Activated CD4-positive, alpha-beta T cell treated with anti-CD3 and anti-CD28 coated beads for 24 hours (primary cell): ENCODE measurements at places on chromosomes 1 and 21.

GRCh38 chr1:230270559-230271281 is 155.4 kb downstream of the PGBD5 start:
- DNase-seq, result no peak

GRCh38 chr1:230797942-230798365 is 50.8 kb downstream of the CAPN9 start:
- DNase-seq, result no peak

DNA sequence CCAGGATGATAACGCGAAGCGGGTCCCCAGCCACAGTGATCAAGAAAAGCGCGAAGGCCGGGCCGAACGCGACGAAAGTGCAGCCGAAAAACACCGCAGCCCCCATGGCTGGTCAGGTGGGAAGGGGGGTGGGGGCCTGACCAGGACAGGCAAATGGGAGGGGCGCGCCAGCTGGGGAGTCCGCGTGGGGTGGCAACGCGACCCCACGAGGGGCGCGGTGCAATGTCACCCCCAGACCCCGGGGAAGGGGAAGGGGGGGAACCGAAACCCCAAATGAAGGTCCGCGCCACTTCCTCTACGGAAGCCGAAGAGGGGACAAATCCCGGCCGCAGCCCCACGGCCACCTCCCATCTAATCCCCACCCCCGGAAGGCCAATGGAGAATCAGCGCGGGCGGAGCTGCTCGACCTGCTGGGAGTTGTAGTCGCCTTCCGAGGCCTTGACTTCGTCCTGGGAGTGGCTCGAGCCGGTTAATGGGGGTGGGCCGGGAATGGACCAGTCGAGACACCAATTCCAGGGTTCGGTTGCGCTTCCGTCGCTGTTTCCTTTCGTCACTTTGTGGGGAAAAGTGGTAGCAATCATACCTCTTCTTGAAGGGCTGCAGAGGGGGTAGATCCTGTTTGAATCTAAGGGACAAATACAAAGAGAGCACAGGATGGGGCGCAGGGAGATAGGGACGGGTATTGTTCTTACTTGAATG is at the start of gene APH1A:
TSS of gene APH1A (minus strand) at position 312 of the 699 bp plus-strand sequence. CDS start at position 106, 206 bp downstream.
- DNase-seq, result peak; percentile 91

DNA sequence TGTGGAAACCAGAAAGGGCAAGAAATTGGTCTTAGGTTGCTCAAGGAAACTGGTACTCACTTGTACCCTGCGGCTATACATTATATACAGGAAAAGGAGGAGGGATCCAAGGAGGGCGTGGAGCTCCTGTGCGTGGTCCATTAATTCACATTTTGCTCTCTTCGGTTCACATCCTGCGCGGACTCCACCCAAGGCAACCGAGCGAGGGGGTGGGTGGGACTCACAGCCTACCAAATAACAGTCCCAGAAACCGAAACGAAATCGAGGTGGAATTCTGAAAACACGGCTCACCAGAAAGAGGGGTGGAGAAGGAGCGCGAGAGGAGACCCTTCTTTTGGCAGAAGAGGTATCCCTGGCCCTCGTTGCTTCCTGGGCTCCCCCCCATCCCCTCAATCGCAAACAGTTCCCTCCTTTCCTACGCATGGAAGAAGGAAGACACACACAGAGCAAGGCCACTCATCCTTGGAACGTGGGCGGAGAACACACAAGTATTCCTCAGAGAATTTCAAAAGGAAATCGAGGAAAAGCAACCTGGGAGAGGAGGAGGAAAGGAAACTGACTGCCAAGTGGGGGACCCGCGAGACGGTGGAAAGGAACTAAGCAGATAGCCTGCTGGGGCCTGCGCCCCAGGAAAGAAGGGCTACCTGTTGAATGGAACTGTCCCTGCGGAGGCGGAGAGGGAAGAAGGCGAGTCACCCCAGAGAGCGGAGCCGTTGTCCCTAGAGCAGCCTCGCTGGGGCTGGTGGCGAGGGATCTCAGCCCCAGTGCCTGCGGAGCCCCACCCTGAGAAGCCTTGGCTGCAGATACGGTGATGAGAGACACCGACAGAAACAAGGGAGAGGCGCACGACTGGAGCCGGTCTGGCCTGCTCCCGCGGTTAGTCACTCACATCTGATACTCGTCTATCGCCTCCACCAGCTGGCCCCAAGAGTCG is 705 bp downstream of the AIDA start:
- peak; percentile 29 for DNase-seq

DNA sequence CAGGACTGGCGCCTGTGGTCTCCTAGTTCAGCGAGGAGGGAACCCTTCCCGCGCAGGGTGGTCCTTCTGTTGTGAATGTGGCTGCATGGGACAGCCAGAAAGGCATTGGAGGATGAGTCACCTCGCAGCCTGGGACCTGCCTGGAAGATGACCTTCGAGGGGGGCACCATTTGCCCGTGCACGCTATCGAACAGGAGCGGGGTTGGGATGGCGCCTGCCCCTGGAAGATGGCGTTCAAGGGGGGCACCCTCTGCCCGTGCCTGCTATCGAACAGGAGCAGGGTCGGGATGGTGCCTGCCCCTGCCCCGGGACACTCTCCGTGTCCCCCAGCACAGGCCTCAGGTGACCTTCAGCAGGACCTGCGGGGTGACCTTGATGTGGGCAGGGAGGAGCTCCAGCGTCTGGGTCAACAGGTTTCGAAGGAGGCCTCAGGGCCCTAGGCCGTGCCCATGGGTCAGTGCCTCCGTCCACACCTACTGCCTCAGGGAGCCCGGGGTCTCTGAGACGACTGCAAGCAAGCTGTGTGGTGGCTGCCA is 1.7 kb upstream of the ACTRT2 start:
- no peak for DNase-seq

DNA sequence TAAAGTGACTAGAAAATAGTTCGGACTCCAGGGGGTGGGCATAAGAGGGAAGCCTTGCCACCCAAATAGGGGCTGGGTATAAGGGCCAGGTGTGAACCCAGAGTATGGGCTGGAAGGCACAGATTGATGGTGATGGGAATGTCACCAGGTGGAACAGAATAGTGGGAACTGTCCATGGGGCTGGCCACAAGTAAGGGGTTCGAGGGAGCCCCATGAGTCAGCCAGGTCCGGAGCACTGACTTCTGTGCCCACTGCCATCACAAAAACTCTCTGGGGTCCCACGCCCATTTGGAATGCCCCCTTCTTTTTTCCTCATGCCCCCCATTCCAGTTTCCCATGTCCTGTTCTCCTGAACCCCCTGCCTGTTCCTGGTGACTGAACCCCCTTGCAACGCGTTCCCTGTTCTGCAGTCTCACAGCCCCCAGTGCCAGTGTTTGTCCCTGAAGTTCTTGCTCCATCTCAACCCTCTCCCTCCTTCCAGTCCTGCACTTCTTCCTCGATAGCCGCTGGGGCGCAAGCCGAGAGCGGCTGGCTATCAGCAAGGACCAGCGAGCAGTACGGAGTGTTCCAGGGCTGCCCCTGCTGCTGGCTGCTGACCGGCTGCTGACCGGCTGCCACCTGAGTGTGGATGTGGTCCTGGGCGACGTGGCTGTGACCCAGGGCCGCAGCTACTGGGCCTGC is 7.9 kb downstream of the TRIM46 start:
- DNase-seq, result no peak

DNA sequence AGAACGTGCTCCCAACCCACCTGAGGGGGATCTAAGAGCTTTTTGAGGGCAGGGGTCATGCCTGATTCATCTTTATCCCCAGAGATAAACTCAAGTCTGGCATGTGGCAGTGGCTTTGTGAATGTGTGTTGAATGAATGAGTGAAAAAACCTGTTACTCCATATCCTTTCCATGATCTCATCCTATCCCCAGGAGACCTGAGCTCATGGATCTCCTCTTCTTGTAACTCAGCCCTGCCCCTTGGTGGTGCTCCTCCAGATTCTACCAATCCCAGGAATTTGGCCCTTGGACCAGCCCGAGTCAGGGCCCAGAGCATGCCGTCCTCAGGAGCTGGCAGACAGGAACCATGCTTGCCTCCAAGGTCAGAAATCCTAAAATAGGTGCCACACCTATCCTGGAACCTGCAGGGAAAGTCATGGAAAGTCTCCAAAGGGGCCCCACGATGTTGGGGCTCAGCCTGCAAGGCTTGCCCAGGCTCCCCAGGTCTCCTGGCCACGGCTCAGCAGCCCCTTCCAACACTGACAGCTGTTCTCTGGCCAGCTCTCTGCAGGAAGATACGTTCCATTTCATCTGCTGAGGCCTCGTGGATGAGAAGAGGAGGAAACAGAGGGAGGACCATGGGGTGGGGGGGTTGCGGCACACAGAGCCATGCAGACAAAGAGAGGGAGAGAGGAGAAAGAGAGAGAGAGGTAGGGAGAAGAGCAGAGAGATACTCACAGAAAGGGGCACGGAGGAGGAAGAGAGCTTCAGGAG is 214.6 kb downstream of the TRABD2B start:
- no peak for DNase-seq

GRCh38 chr1:229563241-229563640 is 4.7 kb upstream of the ABCB10 start:
- no peak for DNase-seq

DNA sequence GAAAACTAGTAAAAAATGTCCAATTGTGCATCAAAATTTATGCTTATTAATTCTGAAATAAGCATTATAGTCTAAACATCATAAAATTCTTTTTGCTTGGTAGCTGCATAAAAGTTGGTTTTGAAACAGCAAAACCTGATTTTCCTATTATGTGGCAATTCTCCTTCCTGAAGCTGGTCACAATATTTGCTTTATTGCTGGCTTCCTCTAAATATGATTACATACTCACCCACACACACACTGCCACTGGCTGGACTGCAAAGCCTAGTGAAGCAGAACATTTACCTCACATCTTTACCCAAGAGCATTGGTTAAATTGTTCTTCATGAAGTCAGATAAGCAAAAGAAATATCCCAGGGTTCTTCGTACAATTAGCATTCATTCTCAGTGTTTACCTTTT is 103.0 kb downstream of the NR5A2 start:
- DNase-seq, result no peak

DNA sequence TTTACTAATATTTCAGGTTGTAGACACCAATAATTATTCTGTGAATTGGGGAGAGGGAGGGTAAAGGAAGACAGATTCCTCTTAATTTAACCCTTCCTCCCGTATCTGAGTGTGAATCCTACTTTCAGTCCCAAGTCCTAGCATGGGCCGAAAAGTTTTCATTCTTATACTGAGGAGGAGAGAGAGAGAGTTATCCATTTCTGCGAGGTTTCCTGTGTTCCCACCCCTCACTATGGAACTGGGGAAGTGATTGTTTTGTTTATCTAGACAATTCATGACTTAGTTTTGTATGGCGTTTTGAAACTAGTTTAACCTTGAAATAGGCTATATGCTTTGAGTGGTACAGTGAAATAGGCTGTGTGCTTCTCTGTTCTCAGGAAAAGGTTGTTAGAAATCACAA is 134.0 kb upstream of the DPYD start:
- DNase-seq, result no peak

GRCh38 chr1:56489695-56490094 is 89.7 kb downstream of the PLPP3 start:
- DNase-seq, result no peak

DNA sequence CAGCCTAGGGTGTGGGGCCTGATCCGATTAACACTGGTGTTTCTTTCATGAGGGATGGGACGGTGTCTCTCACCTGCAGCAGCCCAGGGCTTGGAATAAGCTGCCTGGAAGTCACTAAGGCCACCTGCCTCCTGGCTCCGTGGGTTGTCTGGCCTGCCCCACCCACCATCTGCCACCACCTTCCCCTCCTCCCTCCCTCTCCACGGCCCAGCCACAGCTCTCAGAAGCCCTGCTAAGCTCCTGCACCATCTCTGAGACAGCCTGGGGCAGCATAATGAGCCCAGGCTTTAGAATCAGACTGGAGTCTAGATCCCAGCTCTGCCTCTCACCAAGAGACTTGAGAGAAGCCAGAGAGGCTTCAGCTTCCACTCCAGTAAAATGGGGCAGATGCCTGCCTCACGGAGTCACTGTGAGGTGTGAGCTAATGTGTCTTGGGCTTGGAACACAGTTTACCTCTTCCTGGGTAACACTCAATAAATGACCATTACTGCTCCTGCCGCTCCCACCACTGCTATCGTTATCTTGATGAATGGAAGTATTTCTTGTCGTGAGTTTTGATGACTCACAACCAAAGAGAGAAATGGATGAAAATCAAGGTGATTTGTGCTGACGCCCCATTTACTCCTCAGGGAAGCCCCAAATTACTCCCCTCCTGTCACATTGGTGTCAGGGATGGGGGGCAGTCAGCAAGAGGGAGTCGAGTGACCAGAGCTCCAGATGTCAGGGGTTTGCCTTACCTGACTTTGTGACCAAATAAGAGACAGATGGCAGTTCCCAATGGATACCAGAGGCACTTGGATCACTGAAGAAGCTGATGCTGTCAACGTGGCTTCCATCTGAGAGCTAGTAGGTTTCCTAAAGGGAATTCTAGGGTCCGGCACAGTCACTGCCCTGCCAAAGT is 23.5 kb upstream of the C1QA start:
- no peak for DNase-seq

DNA sequence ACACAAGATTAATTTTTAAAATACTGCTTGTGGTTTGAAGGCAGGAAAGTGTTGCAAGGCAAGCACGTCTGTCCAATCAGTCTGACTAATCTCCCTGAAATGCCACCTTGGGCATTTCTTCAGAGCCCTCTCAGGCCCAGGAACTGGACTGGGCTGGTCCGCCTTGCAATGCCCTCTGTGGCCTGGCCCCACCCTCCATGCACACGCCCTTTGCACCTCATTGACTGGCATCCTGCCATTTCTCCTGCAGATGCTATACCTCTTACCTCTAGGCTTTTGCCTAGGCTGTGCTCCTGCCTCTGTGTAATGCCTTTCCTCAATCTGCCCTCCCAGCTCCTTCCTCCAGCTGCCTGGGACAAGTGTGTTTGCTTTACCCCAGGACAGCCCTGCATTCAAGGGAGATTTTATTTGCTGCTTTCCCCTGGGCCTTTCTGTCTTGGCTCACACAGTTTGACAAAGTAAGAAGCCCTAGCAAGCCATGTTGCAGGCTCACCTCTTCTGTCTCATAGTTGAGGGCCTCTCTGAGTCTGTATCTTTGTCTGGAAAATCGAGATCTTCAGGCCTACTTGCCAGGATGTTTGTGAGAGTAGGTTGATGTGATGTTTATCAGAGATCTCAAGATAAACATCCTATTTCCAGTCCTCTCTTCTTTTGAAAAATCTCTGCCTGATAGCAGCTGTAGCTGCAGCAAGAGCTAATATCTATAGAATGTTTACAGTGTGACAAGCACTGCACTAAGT is 149.2 kb upstream of the JUN start:
- no peak for DNase-seq

DNA sequence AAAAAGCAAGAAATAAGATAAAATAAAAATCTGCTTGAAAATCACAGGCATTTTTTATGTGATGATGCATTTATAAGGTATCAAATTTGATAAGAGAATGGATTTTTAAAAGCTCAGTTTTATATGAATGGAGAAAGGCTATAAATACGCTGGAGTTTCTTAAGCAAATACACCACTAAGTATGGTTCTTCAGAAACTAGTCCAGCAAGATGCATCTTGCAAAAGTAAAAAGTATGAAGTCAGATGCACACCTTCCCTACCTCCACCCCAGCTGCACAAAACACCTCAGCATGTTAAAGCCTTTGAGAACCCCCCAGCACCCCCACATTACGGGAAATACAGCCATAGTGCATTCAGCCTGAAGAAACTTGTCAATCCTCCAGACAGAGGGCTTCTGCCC is 143.1 kb upstream of the PROX1 start:
- DNase-seq, result no peak
